ENCODE measurements at places on chromosomes 1 and 21.

- no peak for DNase-seq
These were observed 20.1 kb downstream of the CASZ1 start for GRCh38 chr1:10776190-10776905.

DNA sequence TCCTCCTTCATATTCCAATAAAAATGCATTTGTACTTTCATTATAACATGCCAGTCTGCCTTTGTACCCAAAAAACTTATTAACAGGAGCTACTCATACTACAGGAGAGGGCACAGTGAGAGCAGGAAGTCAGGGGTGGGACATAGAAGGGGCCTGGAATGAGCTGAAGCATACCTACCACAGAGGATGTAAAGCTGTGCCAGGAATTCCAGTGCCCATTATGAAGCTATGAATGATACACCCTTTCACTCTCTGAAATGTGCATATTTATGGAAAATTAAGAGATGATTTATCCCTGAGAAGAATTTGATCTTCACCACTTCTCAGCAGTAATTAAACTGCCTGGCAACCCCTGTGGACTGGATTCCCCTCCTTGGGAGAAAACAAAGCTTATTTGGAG, 65.8 kb downstream of the ATP5PO start:
- no peak for DNase-seq

GRCh38 chr1:199463521-199464127, 563.9 kb upstream of the NR5A2 start:
- peak; percentile 2 for DNase-seq

DNA sequence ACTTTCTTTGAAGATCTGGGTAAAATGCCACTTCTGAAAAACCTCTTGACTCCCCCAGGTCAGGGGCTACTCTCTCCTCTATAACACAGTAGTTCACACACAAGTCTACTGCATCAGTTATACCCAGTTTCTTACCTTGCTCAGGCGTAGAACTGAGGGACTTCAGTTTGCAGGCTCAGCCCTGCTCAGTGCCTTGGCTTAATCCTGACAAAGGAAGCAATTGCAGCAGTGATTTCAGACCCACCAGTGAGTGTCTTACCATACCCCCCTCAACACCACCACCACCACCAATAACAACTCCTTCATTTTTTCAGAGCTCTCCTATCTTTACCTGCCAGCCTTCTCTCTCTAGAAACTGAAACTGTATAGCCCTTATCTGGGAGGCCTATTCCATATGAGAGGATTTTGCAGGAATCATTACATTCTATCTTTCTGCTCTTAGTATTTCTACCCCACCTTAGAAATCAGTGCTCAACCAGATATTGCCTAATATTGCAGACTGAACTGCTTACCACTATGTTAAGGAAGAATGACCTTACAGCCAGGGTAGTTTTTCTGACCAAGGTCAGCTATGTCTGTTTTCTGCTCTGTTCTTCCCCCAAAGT, 105.5 kb upstream of the S1PR1 start:
- DNase-seq: no peak

- DNase-seq: no peak
These were observed 64.6 kb upstream of the WDR26 start for GRCh38 chr1:224499204-224499603.

DNA sequence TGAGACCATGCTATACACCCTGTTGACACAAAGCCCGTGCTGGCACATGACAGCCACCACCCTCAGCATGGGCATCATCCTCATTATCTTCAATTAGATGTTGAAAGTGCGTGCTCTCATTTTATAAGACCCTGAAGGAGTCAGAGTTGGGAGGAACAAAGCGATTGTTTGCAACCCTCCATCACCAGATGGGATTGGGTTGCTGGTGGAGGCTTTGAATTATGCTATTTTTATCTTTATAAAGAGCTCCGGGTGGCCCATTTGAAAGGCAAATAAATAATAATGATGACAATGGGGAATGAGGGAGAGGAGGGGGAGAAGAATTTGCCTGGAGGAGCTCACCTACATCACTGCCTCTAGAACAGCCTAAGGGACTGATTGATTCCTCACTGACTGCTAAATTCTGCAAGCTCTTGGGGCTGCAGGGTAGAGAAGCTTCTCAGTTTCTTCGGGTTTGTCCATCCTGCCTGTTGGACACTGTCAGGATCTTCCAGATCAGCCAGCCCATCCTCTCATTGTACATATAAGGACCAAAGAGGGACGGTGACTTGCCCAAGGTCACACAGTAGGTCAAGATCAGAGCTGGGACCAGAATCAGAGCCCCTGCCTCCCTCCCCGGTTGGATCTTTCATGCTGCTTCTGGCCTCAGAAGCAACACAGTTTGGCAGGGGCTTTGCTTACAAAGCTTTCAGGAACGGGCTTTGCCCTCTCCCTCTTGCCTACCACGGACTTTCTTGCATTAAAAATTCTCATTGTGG, 130.9 kb upstream of the ZBTB40 start:
- DNase-seq: no peak

- no peak for DNase-seq
These were observed 98.9 kb downstream of the HIVEP3 start for GRCh38 chr1:41819843-41820242.

DNA sequence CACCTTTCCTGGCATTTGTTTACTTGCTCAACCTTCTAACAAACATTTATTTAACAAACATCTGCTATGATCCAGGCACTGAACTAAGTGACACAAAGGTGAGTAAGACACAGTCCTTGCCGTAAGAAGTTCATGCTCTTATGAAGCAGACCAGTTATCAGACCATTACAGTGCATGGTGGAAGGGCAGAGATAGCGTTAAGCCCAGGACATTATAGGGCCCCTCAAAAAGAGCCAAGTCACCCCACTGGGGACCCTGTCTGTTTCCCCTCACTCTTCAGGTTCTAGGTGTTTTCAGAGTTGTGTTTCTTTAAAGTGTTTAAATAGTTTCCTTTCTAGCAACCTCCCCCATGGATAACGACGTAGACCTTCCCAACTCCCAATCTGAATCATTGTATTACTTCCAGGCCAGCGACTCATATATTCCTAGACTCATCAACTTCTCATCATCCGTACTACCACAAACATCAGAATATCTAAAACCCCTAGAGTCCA, 39.3 kb downstream of the TCP10L start:
- DNase-seq: no peak

- no peak for DNase-seq
These were observed 34.1 kb downstream of the PDPN start for GRCh38 chr1:13617773-13618172.

DNA sequence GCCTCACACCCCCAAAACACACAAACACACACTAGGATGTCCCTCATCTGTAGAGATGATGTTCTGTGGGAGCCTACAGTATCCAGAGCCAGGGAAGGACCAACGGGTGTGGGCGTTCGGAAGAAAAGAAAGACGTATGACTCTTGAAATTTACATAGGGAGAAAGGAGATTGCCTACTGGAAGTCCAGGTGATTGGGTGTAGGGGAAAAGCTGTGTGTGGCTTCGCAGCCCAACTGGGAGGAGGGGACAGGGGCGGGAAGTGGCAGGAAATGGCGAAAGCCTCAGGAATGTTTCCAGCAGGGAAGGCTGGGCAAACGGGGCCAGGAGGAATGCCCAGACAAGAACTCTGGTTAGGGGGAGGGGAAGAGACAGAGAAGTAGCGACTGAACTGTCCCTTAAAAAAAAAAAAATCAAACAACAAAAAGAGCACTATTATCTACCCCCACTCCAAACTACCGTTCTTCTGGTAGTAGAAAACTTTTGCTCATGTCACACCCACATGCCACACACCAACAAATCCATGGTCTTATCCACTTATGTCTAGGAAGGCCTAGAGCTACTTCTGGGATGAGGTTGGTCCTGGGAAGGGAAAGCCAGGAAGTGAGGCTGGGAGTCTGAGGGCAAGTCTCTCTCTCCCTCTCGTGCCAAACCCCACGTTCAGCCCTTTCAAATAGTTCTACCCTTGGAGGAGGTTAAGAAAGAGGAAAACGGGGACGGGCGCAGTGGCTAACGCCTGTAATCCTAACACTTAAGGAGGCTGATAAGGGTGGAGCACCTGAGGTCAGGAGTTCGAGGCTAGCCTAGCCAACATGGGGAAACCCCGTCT, 1.8 kb upstream of the CKS1B start:
- peak; percentile 65 for DNase-seq

DNA sequence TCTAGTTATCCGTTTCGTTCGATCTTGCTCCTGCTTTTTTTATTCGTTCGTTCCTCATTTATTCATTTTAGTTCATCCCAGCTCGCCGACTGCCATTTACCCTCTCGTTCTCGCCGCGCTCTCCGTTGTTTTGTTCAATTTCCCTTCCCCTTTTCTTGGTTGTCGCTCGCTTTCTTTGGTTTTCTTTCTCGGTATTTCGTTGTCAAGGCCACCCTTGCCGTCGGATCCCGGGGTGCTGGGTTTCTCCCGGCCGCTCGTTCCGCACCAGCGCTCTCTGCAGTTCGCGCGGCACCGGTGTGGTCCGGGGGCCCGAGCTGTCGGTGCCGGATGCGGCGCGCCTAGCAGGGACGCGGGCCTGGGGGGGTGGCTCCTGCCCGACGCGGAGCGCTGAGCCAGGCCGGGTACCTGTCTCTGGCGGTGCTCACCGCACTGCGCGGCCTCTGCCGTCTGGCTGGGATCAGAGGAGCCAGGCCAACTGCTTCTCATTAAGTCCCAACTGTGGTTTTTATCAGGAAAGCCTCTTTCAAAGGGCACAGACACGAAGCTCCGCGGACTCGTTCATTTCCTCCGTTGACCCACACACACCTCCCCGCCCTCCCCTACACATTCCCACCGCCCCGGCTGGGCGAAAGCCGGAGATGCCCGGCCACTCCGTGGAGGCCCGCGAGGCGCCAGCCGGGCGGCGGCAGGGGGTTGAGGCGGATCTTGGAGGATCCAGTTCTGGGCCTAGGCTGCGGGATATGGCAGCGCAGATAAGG, 1.6 kb downstream of the ALX3 start:
- no peak for DNase-seq

DNA sequence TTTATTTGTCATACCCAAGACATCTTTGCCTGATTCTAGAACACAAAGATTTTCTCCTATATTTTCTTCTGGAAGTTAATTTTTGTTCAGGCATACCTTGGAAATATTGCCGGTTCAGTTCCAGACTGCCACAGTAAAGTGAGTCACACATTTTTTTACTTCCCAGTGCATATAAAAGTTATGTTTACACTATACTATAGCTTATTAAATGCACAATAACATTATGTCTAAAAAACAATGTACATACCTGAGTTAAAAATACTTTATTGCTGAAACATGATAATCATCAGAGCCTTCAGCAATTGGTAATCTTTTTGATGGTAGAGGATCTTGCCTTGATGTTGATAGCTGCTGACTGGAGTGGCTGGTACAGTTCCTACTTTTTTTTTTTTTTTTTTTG, 10.0 kb downstream of the SMCP start:
- DNase-seq: no peak

DNA sequence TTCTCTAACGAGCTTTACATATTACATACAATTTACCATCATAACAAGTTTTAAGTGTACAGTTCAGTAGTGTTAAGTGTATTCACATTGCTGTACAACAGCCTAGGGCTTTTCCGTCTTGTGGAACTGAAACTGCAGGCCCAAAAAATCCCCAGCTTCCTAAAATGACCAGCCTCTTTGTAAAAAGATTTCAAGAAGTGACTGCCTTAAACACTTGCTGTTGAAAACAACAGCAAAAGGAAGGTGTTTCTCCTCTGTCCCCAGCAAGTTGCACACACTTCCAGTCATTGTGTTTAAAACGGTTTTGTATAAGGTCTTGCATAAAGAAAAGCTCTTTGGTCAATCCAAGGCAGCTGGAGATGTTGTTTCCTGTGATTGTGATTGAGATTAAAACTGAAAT, 16.0 kb upstream of the GBP1 start:
- no peak for DNase-seq

GRCh38 chr1:29470788-29471119, 234.4 kb downstream of the PTPRU start:
- DNase-seq: no peak

- DNase-seq: no peak
These were observed 76.9 kb downstream of the GPATCH2 start for GRCh38 chr1:217553949-217554509.

DNA sequence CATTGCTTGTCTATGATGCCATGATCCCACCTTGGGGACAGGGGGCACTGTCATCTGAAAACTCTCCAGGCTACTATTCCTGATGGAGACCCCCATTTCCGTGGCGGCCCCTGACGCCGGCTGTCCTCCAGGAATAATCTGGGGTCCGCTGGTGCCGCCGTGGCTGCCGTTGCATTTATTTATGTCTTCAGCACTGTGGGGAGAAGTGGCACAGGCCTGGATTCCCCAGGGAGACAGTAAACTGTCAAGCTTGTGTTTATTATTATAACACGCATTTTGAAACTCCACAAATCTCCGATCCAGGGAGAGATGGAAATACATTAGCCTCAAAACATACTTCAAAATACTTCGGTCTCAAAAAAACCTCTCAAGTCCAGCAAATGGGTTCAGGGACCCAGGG, 126.9 kb upstream of the C1orf174 start:
- no peak for DNase-seq

GRCh38 chr1:227364657-227365056, 46.4 kb upstream of the CDC42BPA start:
- DNase-seq: no peak

DNA sequence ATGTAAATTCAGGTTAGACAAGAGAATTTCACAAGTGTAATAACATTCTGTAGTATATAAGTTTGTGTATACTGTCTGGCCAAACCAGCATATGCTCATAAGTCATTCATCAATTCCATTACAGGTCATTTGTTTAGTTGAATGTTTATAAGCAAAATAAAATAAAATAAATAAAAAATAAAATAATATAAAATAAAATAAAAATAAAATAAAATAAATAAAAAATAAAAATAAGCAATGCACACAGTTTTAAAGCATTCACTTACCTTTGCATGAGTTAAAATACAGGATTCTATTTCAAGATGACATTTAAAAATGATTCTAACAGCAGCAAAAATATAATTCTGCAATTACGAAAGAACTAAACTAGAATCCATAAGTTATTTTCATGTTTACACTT, 9.9 kb downstream of the PODN start:
- DNase-seq: no peak

- no peak for DNase-seq
These were observed 4.9 kb downstream of the PBX1 start for GRCh38 chr1:164563721-164564360.

GRCh38 chr21:35617491-35617890, 442.8 kb downstream of the SETD4 start:
- DNase-seq: no peak

DNA sequence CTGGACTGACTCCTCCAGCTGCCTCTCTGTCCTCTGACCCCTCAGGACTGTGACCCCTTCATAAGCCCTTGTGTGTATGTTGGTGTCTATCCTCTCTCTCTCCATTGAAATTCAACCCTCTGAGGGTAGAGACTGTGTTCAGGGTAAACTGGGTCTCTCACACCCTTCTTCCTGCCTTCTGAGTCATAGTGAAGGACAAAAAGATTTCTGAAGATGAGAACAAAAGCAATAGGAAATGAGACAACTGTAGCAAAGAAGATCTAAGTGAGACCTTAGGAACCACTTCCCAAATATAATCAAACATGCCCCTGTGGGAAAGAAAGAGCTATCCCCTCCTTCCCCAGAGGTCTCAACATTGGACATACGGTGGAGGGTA, 16.9 kb downstream of the NUAK2 start:
- DNase-seq: no peak

- DNase-seq: no peak
These were observed 60.1 kb downstream of the KCNK1 start for GRCh38 chr1:233673947-233674431.

GRCh38 chr1:92901126-92901525, 60.1 kb downstream of the DIPK1A start:
- no peak for DNase-seq

Measured in amniotic stem cell (primary cell).